ENCODE measurements at places on chromosomes 2 and 18.
A peak's percentile ranks its signal among the peaks of the same experiment; 100 is the strongest.

DNA sequence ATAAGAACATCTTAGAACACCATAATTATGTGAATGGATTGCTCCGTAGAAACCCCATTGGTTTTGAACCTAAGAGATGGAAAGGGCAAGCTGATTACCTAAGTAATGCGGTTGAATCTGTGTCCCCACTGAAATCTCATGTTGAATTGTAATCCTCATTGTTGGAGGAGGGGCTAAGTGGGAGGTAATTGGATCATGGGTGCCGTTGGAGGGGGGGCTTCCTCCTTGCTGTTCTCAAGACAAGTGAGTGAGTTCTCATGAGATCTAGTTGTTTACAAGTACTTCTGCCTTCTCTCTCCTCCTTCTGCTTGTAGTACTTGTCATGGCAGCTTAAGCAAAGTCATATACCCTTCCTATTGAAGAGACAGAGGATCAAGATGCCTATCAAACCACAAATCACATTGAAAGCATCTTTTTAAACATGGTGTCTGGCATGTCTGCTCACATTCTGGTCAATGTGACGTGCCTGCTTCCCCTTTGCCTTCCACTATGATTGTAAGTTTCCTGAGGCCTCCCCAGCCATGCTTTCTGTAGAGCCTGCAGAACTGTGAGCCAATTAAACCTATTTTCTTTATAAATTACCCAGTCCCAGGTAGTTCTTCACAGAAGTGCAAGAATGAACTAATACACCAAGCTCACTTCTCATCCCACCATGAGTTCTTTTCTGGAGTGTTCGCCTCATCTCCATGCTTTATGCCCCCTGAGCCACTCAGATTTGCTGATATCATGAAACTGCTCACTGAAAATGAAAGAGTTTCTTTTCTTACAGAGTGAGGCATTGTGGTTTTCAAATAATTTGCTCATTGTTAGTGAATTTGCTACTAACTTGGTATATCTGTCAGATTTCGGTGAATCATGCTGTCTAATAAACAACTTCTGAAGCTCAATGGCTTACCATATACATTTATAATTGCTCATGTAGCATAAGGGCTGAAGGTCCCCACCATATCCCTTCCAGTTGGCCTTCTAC lies 23.6 kb downstream of the KCNE4 start:
- DNase-seq: peak; percentile 65

- no peak for DNase-seq
Measured at GRCh38 chr2:23211987-23212583, 172.9 kb upstream of the KLHL29 start.

GRCh38 chr18:65372904-65373303 lies 377.9 kb upstream of the CDH7 start:
- no peak for DNase-seq

GRCh38 chr2:109376115-109376514 lies 237.7 kb downstream of the SEPTIN10 start:
- peak; percentile 66 for DNase-seq

- no peak for DNase-seq
Measured at GRCh38 chr2:69777786-69778105, 35.8 kb downstream of the ANXA4 start.

- DNase-seq: peak; percentile 4
Measured at GRCh38 chr2:97660775-97661389, 3.0 kb downstream of the ACTR1B start.

DNA sequence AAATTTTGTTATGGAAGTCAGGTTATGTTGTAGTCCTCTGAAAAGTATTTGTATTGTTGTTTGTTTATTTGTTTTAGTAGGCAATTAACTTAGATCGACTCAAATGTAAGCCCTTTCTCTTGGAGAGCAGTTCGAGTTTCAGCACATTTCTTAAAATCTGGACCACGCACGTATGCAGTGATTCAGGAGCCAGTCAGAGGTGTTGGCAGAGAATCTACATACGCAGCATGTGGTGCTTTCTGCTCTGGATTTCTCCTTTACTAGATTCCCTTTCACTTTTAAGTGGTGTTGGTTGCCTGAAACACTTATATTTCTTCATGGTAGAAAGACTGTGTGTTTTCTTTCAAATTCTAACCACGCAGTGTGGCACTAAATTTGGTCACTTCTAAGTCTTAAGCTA lies 773.9 kb upstream of the LRATD1 start:
- no peak for DNase-seq

- no peak for DNase-seq
Measured at GRCh38 chr2:229387866-229388265, 116.8 kb upstream of the PID1 start.

- DNase-seq: peak; percentile 30
Measured at GRCh38 chr2:26008851-26009566, 24.9 kb upstream of the RAB10 start.

- DNase-seq: no peak
Measured at GRCh38 chr18:7856733-7857132, 289.6 kb downstream of the PTPRM start.

GRCh38 chr2:60834270-60834717 lies 47.1 kb upstream of the REL start:
- no peak for DNase-seq

- no peak for DNase-seq
Measured at GRCh38 chr2:195662138-195662537, 5.1 kb downstream of the SLC39A10 start.

GRCh38 chr18:28115149-28115550 lies 61.8 kb downstream of the CDH2 start:
- peak; percentile 99 for DNase-seq

DNA sequence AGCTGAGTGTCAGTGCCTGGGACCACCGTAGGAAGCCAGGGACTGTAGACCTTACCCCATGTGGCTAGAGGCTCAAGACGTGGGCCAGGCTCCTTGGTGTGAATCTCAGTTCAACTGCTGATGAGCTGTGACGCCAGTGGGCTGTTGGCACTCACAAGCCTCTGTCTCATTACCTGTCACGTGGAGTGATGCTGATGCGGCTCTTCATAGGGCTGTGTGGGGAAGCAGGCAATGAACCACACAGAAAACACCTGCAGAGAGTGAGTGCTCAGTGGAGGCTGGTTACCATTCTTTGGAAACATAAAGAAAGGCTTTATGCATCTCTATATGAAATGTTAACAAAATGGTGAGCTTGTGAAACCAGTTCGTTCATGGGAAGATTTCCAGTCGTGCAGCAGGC lies 36.1 kb downstream of the CREG2 start:
- DNase-seq: no peak

GRCh38 chr2:79977792-79978191 lies 326.8 kb downstream of the LRRTM1 start:
- DNase-seq: no peak

DNA sequence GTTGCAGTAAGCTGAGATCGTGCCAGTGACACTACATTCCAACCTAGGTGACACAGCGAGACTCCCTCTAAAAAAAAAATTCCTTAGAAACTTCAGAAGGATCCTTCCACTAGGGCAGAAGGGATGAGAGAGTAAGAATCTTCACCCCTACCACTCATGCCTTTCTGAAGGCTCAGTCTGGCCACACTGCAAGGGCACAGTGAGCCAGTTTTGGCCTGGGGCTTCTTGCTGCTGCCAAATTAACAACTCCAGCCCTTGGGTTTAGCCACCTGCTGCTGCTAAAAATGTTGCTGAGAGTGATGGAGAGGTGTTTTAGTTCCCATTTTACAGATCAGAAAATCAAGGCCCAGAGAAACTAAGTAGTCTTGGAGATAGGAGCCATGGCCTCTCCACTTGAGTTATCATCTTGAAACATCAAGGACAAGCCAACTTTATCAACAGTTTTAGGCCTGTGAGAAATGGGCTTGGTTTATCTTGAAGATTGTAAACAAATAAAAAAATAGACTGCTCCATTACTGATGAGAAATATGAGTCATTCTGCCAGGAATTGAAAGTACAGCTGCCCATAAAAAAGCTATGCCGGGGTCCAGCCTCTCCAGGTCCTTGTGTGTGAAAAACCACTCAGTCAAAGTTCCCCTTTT lies 31.9 kb upstream of the CASP8 start:
- DNase-seq: no peak

DNA sequence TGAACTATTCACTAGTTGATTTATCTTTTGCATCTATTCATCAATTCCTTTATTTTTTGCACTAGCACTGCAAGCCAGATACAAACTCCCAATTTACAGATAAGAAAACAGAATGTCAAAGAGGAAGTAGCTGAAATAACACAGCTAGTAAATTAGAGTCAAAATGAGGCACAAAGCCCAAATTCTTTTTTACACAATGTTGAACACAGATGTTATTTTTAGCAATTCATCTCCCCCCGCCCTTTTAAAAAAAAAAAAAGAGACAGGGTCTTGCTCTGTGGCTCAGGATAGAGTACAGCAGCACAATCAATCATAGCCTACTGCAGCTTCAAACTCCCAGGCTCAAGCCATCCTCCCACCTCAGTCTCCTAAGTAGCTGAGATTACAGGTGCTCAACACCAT lies 127.8 kb downstream of the CCBE1 start:
- DNase-seq: no peak

DNA sequence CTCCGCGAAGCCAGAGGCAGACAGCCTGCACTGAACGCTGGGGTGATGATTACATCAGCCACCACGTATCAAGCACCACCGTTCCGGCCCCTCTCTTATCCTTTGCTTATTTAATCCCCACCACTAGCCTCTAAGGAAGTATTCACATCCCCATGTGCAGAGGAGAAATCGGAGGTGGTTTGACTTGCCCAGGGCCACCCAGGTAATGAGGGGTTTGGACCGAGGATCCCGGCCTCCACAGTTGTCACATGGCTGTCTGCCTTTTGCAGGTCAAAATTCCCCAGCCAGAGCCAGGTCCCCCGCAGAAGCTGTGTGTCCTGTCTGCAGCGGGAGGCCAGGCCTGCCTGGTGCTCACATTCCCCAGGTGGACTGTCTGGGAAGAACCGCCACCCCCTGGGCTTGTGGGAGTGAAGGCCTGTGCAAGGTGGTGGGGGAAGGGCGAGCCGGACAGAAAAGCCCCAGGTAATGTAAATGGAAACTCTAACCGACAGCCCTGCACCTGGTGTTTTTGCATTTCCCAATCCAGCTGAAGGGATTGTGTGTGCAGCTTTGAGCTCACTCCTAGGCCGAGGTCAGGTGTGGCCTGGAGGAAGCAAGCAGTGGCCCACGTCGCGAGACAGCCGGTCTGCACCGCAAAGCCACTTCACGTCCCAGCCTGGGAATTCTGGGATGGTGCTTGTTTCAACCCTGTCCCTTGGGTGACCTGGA lies 108.5 kb upstream of the ID2 start:
- no peak for DNase-seq

GRCh38 chr2:6750411-6751158 lies 115.1 kb downstream of the CMPK2 start:
- no peak for DNase-seq

DNA sequence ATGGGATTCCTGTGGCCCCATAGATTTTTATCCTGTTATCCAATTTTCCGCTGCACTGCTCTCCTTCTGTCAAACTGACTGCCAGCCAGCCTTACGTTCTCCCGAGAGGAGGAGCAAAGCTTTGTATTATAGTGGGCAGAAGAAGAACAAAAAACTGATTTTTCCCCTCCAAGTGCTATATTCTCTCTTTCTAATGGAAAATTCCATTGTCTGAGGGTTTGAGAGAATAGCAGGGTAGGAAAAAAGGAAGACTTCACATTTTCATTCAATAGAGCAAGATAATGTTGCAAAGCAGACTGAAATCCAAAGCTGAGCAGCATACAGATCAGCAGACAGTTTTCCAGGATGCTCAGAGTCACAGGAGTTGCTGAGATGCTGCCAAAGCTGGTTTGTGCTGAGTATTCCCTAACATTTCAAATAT lies 238.0 kb downstream of the UBE2E3 start:
- no peak for DNase-seq

Data from fibroblast of skin of back (primary cell).